ENCODE measurements at places on chromosomes 1 and 21. TPM values are rescaled to one million over a fixed set of nuclear protein-coding genes. Genes with fewer than 3 reads are reported as not detected.

The ISG15 gene
- 68.4 TPM for total RNA-seq

The TMPRSS15 gene
- total RNA-seq = not detected

- DNase-seq = no peak
Observed at GRCh38 chr1:87058343-87058649, 143.9 kb downstream of the HS2ST1 start.

The SLC22A15 gene
- 0.27 TPM for total RNA-seq

DNA sequence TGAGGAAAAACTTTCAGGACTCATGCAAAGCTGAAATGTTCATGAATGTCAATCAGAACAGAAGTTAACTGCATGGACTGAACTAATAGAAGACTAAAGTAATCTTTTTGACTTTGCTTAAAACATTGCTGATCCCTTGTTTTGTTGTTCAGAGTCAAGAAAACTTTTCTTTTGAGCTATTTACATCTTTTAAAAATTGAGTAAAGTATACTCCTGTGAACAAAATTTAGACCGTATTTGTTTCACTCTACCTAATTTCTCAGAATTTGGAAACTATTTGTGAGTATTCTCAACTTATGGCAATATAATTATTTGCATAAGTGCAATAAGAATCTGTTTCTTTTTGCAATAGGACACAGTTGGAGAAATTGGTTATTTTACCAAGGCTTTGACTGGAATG lies 41.1 kb downstream of the INPP5B start:
- no peak for DNase-seq

- no peak for DNase-seq
Observed at GRCh38 chr1:32709075-32709474, 6.5 kb upstream of the SYNC start.

- DNase-seq = no peak
Observed at GRCh38 chr21:34511787-34512455, at the start of gene KCNE1. Gene KCNE1, minus strand, starts transcription at chr21:34512210. Its CDS starts 62,576 bp downstream, at chr21:34449634.

The VANGL1 gene
- total RNA-seq = 9.4 TPM

GRCh38 chr1:59308839-59309238 lies 11.9 kb downstream of the FGGY start:
- DNase-seq = no peak

DNA sequence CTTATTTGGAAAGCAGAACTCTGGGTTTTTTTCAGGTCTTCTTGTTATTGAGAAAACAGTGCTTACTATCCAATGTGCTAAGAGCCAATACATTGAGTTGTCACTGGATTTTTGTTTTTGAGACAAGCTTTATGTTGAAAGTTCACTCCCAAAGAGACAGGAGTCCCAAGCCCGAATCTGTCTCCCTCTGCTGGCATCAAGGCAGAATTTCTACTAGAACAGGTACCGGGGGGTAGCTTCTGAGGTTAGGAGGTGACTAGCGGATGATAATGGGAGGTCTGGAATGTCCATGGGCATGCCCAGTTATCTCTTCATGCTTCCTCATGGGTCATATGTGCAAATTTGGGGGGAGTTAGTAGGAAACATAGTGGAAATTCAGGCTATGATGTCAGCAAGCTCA lies 25.1 kb downstream of the ZNF124 start:
- DNase-seq = peak; percentile 20

- no peak for DNase-seq
Observed at GRCh38 chr1:8461351-8462110, 143.6 kb downstream of the SLC45A1 start.

GRCh38 chr1:18561967-18562366 lies 68.7 kb upstream of the PAX7 start:
- no peak for DNase-seq

Data from HepG2 (cell line).